GM12864 (cell line): ENCODE measurements at places on chromosomes 16 and 17.

DNA sequence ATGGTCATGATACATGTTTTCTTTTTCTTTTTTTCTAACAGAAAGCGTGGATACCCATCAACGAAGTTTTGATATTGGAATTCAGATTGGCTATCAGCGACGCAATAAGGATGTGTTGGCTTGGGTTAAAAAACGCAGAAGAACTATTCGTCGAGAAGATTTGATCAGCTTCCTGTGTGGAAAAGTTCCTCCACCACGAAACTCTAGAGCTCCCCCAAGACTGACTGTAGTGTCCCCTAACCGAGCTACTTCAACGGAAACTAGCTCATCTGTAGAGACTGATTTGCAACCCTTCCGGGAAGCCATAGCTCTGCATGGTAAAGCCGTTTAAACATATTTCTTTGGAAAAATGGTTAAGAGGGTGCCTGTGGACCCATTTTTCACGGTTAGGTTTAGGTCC lies 11.5 kb downstream of the HAPSTR1 start:
- DNase-seq: no peak

GRCh38 chr16:79792664-79793351 lies 192.3 kb upstream of the MAF start:
- DNase-seq: no peak

DNA sequence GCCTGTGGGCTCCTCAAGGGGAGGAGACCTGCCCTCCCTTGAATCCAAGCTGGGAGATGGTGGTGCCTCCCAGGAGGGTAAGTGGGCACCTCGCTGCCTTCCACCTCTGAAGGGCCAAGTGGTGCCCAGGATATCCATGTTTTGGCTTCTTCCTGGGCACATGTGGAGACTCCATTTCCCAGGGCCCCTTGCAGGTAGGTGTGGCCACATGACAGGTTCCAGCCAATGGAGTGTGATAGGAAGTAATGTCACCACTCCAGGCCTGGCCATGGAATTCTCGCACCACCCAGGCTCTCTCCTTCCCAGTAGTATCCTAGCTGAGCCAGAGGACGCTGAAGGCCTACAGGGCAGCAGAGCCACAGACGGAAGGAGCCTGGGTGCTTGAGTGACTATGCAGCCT lies 17.6 kb upstream of the PEMT start:
- no peak for DNase-seq

GRCh38 chr16:66240631-66241395 lies 125.7 kb upstream of the CDH5 start:
- DNase-seq: no peak

DNA sequence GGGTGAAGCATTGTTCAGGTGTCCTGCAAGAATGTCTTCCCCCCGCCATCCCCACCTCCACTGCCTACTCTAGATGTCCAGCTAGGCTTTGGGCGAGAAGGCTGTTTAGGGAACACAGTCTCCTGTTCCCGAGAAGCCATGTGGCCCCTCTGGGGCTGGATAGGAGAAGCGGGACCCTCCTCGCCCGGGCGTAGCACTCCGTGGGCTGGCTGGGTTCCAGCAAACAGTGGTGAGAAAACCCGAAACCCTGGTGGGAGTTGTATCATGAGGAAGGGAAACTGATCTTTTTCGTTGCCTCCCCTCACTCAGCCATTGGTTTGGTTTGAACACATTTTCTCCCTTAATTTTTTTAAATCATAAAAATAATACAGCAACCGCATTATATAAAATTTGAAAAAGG lies 56.6 kb downstream of the IRF8 start:
- DNase-seq: no peak

DNA sequence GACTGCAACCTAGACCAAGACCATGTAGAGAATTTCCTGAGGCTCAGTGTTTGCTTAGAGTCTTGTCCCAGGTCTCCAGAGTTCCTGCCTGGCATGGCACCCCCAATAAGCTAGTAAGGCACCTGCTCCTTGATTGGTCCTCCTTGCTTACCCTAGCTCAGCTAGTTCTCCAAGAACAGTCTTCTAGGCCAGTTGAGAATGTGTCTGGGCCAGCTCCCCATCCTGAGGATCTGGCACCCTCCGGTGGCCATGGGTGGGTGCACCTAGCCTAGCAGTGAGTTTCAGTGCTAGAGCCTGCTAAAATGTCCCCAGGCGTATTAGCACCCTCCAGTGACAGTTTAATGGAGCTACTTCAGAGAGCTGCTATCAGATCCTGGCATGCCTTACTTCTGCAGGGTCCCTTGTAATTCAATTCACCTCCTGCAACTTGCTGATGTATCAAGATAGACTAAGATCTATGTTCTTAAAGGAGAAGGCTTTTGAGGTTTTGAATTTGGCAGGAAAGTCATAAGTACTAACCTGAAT lies 44.4 kb upstream of the MED13 start:
- peak; percentile 84 for DNase-seq

- no peak for DNase-seq
Measured at GRCh38 chr17:49399995-49400394, 14.7 kb downstream of the PHB1 start.

DNA sequence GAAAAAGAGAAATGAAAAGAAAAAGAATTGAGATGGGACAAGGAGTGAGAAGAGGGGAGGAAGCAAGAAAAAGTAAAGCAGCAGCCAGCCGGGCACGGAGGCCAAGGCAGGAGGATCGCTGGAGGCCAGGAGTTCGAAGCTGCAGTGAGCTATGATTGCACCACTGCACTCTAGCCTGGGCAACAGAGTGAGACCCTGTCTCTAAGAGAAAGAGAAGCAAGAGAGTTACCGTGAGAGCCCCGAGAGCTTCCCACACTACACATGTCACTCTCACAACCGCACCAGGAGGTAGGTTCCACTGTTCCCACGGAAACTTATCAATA lies 18.8 kb upstream of the LITAF start:
- DNase-seq: no peak

GRCh38 chr17:73910821-73911515 lies 266.7 kb upstream of the SDK2 start:
- DNase-seq: no peak

GRCh38 chr16:84271866-84272265 lies 22.8 kb upstream of the WFDC1 start:
- DNase-seq: no peak

DNA sequence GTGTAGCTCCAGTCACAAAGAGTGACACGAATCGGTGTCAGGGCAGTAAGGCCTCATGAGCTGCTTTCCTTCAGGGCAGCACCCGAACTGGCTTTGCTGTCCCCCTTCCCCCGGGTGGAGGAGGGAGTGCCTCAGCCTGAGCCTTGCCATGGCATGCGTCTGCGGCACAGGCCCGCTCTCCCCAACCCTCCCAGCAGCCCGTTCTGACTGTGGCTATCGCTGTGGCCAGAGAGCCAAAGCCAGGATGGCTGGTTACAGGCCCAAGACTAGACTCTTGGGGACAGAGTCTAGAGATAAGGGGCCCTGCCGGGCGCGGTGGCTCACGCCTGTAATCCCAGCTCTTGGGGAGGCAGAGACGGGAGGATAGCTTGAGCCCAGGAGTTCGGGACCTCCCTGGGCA lies 25.9 kb downstream of the CLUH start:
- DNase-seq: no peak

- DNase-seq: no peak
Measured at GRCh38 chr16:4433228-4433627, 7.6 kb downstream of the DNAJA3 start.

GRCh38 chr16:87350681-87351319 lies 32.8 kb downstream of the FBXO31 start:
- peak; percentile 5 for DNase-seq

DNA sequence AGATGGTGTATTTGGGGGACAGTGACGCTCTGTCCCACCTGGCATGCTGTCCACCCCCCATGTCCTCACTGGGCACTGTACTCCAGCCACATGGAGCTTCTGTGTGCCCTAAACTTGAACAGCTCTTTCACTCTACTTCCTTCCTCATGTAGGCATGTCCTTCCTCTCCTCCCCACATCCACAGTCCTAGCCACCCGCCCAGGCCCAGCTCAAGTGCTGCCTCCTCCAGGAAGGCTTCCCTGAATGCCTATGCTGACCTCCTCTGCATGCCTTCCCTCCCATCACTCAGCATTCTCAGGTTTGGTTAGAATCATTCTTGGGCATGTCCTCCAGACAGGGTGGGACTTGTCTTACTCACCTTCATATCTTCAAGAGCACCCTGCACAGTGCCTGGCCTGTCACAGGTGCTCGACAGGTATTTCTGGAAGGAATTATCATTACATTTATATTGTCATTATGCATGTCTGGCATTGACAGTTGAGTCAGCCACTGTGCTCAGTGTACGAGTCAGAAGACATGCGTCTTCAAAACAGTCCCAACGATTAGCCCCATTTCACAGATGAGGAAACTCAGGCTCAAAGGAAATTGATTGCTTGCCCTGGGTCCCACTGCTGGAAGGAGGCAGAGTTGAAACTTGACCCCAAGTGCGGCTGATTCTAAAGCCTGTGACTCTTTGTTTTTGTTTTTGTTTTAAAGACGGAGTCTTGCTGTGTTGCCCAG lies 42.1 kb upstream of the TOB1 start:
- no peak for DNase-seq

DNA sequence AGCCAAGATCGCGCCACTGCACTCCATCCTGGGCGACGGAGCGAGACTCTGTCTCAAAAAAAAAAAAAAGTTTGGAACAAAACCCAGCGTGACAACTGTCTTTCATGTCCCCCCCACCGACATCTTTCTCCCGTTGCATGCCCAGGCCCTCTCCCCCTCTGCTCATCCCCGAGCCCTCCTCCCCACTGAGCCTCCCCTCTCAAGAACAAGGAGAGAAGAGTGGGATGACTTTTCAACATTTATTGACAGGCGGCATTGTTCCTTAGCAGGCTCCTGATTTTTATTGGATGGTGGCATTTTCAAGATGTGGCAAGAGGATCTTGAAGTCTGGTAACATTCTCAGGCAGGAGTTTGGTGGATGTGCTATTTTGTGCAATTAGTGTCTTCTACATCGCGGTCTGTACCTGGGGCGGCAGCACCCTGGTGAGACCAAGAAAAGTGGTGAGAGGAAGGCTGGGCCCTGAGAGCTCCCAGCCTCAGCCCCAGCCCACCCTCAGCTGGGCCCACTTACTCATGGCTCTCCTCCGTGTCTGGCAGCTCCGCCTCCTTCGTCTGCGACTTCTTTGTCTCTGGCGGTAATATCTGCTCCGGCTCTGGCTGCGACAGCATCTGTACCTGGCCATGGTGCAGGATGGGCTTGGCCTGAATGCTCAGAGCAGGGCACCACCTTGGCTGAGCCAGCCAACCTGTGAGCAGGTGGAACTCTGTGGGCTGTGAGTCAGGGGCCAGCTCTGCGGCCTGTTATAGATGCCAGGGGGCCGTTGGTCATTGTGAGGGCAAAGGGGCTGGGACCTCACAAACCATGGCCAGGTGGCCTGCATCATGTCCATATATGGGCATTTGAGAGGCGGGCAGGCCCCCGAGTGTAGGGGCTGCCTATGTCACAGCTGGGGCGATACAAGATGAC lies at the start of gene PRM1:
TSS of gene PRM1 (minus strand) at position 715 of the 907 bp plus-strand sequence. CDS start at position 623, 92 bp downstream.
- no peak for DNase-seq

GRCh38 chr17:77191244-77191643 lies 50.5 kb downstream of the SEC14L1 start:
- DNase-seq: no peak

- no peak for DNase-seq
Measured at GRCh38 chr17:17151962-17152361, 54.2 kb downstream of the PLD6 start.
